ENCODE measurements at places on chromosomes 6 and 20.
A peak's percentile ranks its signal among the peaks of the same experiment; 100 is the strongest.

GRCh38 chr6:10687582-10687981, 6.8 kb downstream of the C6orf52 start:
- no peak for DNase-seq

DNA sequence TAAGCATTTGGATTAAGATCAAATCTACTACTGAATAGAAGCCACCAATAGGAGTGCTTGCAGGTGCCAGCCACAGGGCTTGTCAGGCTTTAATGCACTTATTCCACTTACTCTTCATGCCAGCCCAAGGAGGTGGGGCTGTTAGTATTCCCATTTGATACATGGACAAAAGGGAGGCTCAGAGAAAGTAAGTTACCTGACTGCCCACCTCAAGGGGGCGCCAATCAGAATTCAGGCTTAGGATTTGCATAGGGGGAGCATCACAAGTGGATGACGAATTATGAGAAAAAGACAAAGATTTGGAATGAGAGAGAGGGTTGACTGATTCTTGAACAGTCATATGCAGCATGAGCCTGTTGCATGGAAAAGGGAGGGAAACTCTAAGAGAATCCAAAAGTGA, 188.4 kb upstream of the TSHZ2 start:
- DNase-seq: no peak

DNA sequence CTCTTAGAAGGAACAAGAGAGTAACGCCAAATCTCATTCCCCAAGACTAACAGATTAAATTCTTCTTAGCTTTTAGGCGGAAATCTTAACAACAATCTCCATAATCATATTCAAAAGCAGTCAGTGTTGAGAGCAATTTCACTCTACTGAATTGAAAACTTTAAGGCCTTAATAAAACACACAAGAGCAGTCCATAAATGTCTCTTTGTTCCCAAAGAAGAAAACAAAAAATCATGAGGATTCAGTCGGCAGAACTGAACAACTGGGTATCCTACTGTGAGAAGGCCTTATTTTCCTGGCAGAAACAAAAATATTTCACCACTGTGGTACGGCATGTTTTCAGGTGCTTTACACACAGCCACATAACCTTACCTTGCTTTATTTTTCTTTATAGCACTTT, 14.4 kb downstream of the ABHD12 start:
- DNase-seq: no peak

DNA sequence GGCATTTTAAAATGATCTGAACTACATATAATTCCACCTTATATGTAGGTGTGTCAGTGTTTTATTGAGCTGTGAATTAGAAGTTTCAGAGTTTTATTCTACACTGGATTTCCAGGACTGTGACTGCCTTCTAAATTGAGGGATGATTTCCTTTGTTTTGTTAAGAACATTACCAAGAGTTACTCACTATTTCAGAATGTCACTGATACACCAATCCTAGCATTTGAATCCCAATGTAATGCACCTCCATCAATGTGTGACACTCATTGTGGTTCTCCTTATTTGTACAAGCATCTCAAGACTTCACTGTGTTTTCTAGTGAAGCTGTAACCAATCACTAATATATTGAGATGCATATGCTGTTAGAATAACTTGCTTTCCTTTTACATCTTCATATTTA, 86.8 kb downstream of the PLCB1 start:
- DNase-seq: no peak

- DNase-seq: no peak
These were observed 93.5 kb upstream of the CCDC28A start for GRCh38 chr6:138680085-138680484.

DNA sequence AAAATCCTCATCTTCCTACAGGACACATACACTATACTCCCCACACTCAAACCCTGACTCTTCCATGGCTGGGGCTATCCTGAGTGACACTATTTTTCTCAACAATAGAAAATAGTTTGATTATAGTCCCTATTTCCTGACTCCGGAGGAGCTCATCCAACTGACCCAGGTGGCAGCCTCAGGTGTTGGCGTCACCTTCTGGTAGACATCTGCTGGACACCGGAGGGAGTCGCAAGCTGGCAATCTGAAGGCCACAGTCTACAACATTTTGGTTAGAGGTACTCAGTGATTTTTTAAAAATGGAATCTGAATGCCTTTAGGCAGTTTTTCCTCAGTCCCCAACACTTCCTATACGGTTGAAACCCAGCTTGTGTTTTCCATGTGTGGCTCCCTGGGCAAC, 32.2 kb upstream of the OCSTAMP start:
- DNase-seq: no peak

- no peak for DNase-seq
These were observed 33.8 kb upstream of the RNF8 start for GRCh38 chr6:37319856-37320480.

DNA sequence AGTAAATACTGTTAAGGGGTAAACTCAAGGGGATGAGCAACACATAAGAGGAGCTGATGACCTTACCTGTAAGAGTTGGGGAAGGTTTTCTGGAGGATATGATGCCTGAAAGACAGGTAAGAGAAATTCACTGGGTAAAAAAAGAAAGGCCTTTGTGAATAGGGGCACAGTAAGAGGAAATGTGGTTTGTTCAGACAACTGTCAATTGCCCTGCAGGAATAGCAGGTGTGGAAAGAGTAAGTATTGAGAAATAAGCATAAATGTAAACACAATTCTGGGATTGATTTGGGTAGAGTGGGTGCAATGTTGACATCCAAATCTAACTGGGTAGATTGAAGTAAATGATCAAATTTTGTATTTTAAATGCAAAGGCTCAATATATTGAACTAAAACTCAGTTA, 670.0 kb downstream of the DHX35 start:
- no peak for DNase-seq

- peak; percentile 97 for DNase-seq
These were observed 569.6 kb upstream of the GJE1 start for GRCh38 chr6:141562851-141563763.

DNA sequence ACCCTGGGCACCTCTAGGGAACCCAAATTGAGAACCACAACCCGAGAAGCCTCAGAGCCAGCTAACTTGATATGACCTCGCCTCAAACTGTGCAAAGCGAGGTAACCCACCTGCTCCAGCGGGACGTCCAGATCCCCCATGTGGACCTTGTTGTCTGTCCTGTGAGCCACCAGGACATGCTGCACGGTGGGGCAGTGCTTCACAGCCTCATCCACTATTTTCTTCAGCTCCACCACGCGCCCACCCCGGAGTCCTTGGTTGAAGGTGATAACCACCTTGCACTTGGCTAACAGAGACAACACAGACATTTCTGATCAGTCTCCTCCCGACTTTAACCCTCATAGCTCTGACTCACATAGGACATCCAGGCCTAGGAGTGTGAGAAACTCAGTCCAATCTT, 30.8 kb upstream of the APMAP start:
- DNase-seq: no peak

DNA sequence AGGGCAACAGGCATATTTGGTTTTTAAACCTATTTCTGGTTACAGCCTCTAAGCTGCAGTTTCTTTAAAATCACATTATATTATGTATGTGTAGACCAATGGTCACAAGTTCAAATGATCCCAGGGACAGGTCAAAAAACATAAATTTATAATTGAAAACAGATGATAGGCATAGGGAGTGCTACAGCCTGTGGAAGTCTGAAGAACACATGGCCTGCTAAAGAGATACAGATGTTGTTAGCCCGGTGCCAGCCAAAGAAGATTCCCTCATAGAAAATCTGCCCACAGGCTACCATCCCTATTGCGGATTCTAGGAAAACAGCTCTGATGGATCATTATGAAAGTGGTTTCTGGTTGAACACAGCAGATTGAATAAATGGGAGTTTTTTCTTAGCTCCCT, 65.3 kb downstream of the NRSN1 start:
- no peak for DNase-seq

DNA sequence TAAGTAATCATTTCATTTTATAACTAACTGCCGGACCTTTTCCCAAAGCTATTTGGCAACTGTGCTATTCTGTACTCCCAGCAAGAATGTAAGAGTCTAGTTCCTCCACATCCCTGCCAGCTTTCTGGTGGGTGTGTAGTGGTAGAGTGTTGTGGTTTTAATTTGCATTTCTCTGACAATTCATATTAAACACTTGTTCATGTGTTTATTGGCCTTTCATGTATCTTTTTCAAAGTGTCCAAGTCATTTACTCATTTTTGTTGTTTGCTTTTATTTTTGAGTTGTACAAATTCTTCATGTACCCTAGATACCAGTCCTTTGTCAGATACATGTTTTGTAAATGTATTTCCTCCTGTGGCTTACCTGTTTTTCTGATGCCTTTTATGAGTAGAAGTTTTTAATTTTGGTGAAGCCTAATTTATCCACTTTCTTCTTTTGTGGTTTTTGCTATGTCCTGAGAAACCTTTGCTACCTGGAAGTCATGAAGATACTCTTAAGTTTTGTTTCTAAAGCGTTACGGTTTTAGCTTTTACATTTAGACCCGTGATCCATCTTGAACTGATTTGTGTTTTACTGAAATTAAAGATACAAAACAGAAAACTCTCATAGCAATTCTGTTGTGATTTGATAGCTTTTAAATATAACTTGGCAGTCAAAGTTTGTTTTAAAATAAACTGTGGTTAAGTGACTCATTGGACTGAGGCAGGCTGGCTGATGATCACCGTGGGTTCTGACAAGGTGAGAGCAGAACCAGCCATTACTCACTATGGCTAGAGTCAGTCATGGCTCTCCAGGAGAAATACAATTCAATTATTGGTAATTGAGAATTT, 8.0 kb downstream of the MYLIP start:
- DNase-seq: peak; percentile 64

GRCh38 chr6:132231121-132231884, 170.0 kb downstream of the MOXD1 start:
- no peak for DNase-seq

- peak; percentile 28 for DNase-seq
These were observed 162.2 kb upstream of the BMP2 start for GRCh38 chr20:6605055-6605935.

DNA sequence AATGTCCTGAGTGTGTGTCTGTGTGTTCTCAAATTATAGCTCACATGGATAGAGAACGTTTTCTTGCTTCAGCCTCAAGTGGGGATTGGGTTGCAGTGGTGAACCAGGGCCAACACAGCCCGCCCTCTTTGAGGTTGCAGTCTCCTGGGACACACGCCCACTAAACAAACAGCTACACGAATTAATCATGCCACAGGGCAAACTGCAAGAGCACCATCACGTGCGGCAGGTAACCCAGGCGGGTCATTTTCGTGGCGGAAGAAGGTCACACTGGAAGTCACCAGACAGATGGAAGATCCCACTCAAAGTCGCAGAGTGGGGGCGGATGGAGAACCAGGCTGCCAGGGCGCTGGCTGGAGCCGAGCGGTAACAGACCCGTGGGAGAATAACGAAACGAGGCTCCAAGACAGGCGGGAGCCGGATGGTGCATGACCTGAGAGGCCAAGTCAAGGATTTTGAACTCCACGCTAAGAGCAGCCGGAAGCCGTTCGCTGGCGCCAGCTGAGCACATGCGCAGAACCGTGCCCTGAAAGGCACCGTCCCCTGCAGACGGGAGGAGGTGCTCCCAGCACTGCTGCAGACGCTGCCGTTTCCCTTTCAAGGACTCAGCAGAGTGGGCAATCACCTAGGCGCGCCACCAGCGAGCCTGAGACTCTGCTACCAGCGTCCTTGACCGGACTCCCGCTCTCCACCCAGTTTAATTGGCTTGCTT, 10.7 kb downstream of the DLL1 start:
- DNase-seq: peak; percentile 17

- DNase-seq: peak; percentile 35
These were observed 593 bp downstream of the MMP24 start for GRCh38 chr20:35226884-35227681.

GRCh38 chr6:132365281-132365907, 35.9 kb downstream of the MOXD1 start:
- no peak for DNase-seq

DNA sequence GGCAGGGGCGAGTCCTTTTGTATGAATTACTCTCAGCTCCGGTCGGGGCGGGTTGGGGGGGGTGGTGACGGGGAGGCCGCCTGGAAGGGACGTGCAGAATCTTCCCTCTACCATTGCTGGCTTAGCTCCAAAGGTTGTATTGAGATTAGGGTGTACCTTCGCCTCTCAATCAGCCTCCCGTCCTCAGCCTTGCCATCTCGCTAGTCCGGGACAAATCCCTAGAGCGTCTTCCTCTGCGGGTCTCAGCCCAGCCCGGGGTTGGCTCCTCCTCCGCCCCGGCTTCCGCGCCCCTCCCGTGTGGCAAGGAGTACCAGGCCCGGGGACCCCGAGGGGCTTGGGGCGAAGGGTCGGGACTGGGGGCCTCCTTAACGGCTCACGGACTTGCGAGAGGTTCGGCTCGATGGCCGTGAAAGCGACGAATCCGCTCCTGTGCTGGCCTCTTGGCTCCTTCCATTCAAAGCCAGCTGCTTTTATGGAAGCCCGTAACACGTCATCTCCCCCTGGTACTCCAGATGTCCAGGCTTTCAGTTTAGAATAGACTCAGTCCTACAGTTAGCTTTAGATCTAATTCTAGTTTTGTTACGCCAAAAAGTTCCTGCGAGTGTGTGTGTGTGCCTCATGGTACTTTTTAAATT, 636 bp upstream of the EEF1A1 start:
- DNase-seq: peak; percentile 91

- no peak for DNase-seq
These were observed 73.2 kb upstream of the DUSP22 start for GRCh38 chr6:219019-219570.

DNA sequence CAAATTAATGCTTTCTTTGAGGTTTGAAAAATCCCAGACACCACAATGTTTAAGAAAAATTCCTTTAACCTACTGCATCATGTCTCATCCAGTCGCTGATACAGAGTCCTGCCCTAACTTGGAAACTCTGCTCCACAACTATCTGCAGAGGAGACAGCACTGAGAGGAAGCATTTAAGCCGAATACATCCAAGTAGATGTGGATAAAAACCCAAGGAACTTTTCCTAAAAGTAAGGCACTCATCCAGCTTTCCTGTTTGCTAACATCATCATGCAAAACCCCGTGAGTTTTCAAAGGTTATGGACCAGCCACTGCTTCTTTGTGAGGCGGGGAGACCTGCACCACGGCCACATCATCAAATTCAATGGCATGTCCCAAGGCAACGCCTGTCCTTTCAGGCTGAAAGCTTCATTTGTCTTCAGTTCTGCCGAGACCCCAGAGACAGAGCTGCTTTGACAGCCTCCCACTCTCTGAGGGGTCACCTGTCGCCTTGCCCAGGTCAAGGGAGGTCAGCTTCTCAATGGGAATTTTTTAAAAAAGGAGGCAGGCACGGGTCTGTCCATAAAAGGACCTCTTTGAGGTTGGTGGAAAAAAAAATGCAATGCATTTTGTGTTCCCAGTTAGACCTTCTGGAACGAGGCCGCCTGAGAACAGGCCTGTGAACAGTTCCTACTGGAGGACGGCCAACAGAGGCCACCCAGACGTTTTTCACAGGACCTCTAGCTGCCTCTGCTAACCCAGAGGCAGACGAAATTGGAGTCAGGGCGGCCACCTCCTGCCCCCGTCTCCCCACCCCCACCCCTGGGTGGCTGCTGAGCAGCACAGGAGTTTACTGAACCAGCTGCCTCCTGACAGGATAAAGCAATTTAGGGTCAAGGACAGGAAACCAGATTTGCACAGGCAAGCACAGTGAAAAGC, 142.5 kb upstream of the HDDC2 start:
- no peak for DNase-seq

Measured in endothelial cell of umbilical vein (primary cell).